Activated CD4-positive, CD25-positive, alpha-beta regulatory T cell treated with anti-CD3 and anti-CD28 coated beads, Interleukin-2, amount 50 U/mL, for 16 hours (primary cell): ENCODE measurements at places on chromosomes 2 and 18.

GRCh38 chr2:104845552-104845931, 8.4 kb upstream of the POU3F3 start:
- no peak for DNase-seq

DNA sequence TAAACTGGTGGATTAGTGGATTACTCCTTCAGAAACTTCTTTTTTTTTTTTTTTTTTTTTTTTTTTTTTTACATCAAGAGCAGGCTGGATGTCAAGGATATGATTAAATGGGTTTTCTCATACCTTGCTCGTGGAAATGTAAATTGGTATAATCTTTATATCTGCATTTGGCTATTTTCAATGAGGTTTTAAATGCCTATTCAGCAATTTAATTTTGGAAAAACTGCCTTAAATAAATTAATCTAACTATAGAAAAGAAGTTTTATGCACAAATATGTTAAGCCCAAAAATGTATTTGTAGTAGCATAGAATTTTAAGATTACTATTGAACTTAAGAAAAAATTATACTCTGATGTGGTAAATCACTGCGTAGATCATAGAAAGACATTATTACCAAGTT, 11.4 kb upstream of the GAREM1 start:
- no peak for DNase-seq

DNA sequence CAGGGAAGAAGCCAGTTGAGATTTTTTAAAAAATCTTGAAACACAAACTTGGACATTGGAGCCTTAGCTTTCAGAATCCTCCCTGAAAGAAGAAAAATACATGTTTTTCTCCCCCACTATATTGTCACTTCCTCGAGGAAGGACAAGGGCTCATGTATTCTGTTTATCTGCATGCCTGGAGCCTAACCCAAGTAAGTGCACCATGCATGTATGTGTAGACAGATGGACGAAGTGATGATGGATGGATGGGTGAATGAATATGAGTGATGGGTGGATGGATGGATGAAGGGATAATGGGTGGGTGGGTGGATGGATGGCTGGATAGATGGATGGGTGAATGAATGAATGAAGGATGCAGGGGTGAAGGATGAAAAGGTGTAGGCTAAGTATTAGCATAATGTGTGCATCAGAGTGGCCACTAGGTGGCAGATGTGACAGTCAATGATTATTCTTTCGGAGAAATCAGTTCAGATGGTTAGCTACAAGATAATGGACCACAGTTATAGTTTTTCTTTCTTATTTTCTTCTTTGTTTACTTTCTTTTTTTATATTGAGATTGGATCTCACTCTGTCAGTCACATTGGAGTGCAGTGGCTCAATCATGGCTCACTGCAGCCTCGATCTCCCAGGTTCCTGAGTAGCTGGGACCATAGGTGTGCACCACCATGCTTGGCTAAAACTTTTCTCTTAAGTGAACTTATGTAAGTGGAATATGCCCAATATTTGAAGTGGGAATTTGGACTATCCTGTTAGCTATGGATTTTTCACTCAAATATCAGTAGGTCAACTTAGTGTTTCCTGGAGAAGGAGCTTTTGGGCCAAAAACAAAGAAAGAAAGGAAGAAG, 18.5 kb upstream of the CCDC93 start:
- no peak for DNase-seq

GRCh38 chr18:8912348-8913326, 189.9 kb upstream of the NDUFV2 start:
- no peak for DNase-seq

DNA sequence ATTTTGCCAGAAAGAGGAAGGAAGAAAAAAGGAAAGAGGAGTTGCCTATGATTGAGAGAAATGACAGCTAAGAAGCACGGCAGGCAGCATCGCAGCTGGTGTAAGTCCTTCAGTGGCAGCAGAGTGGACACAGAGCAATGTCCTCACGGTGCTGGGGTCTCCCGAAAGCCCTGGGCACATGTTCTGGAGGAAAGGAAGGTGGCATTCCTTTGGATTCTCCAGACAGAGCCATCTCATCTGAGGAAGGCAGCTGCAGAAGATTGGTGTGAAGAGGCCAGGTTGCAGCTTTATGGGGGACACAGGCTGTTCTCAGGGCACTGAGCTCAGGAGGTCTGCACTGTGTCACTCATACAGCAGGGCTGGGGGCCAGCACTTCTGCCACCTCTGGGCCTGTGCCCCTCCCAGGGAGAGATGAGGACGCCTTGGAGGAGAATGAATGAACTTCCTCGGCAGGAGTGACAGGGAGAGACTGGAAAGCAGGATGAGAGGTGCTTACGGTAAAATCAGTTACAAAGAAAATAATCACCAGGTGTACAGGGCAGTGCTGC, 252.0 kb upstream of the MYT1L start:
- no peak for DNase-seq

GRCh38 chr2:42914314-42914713, 121.9 kb upstream of the HAAO start:
- DNase-seq = no peak

DNA sequence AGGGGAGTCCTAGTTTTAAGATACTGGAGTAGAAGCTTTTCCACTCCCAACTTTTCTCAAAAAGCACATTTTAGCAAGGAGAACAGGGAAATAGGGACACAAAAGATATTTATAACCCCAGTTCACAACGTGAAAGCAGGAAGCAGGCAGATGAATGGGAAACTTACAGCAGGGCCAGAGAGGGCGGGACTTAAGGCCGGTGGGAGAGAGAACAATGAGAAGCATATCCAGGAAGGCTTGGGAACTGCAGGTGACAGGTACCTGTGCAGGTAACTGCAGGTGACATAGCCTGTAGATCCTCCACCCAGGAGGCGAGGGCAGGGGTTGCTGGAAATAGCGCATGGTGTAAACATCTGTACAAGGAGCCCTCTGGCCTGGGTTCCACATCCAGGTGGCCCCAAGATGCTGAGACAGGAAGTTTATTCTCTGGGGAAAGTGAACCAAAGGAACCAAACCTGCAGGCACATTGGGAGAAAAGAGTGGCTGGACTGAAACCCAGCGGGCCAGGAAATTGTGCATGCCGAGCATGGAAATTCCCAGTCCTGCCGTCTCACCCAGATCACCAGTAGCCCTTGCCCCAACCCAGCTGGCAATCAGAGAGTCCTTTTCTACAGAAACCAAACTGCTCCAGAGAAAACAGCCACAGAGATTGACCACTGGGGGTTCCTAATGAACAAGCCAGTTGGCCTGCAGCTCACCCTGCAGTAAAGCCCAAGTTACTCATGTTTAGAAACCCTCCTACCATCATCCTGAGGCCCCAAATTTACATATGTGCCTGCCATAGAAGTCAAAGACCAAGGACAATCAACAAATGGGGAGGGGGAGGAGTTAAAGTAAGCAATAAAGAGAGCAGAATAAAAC, 24.3 kb upstream of the COL6A3 start:
- no peak for DNase-seq

DNA sequence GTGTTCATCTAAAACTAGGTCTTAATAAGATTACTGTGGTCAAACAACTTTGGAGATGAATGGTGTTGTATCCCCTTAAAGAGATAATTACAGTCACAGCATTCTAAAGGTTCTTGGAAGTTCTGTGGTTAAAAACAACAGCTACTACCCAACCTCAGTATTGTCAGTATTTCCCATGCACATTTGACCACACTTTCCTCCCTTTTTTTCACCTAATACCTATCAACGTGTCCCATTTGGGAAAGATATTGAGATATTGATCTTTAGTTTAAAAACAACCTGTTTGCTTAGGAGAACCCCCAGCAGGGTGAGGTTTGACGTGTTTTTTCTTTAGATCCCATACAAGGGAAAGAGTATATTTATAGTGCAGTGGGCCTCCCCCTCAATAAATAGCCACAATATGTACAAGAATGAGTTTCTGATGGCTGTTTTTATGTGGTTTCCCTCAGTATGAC, 65.6 kb downstream of the WDR7 start:
- no peak for DNase-seq

DNA sequence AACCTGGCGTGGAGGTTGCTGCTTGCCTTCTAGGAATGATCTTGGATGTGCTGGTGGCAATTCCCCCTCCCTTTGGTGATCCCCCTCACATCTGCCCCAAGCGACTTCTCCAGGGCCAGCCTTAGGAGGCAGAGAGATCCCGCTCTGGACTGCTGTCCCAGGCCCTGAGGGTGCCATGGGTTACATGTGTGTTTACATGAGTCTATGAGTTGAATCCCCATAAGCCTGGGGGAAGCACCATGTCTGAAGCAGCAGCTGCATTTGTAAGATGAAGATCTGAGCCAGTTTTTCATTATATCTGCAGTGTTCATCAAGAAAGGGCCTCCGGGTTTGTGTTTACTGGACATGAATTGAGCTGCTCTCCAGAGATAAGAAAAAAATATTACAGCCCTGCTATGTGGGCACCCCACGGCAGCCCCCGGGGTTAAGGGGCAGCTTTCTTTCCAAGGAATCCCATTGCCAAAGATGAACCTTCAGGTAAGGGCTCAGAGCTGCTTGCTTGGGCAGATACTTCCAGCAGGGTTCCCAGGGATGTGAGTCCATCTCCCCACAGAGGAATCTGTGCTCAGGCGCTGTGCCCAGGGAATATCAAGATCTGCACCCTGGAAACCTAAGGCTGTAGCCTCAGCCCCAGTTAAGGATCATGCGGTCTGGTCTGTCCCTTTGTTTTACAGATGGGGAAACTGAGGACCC, 46.0 kb downstream of the MRPS5 start:
- no peak for DNase-seq

DNA sequence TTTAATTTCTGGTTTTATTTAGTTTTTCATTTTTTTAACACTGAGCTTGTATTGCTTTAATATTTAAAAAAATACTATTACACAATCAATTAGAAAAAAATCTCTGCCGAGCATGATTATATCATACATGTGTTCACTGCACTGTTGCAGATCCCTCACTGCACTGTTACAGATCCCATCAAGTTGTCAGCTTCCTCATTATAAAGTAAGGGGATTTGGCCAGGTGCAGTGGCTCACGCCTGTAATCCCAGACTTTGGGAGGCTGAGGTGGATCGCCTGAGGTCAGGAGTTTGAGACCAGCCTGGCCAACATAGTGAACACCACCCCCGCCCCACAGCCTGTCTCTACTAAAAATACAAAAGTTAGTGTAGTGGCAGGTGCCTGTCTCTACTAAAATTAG, 33.0 kb upstream of the METTL21A start:
- DNase-seq = no peak

GRCh38 chr2:128736046-128736688, 417.5 kb upstream of the HS6ST1 start:
- DNase-seq = no peak

DNA sequence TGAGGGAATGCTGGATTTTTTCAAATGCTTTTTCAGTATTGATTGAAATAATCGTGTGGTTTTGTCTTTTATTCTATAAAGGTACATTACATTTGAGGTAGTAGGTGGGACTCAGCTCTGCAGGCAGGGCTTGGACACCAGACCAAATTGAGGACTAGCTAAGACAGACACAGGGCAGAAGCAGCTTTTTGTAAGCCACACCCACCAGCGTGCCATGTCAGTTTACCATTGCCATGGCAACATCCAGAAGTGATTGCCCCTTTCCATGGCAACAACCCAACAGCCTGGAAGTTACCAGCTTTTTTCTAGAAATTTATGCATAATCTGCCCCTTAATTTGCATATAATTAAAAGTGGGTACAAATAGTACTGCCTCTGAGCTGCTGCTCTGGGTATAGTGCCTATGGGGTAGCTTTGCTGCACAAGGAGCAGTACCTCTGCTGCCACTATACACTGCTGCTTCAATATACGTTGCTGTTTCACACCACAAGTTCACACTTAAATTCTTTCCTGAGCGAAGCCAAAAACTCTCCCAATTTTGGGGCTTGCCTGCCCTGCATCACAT, 23.6 kb upstream of the VWA3B start:
- no peak for DNase-seq

GRCh38 chr2:96103761-96104486, 12.4 kb downstream of the ADRA2B start:
- no peak for DNase-seq

- no peak for DNase-seq
These were observed 36.2 kb upstream of the FMNL2 start for GRCh38 chr2:152298754-152299153.

GRCh38 chr18:77099485-77100370, 32.9 kb downstream of the MBP start:
- no peak for DNase-seq

- DNase-seq = no peak
These were observed 28.0 kb downstream of the CNGA3 start for GRCh38 chr2:98374286-98374685.

GRCh38 chr2:66236816-66237802, 197.8 kb upstream of the MEIS1 start:
- no peak for DNase-seq

DNA sequence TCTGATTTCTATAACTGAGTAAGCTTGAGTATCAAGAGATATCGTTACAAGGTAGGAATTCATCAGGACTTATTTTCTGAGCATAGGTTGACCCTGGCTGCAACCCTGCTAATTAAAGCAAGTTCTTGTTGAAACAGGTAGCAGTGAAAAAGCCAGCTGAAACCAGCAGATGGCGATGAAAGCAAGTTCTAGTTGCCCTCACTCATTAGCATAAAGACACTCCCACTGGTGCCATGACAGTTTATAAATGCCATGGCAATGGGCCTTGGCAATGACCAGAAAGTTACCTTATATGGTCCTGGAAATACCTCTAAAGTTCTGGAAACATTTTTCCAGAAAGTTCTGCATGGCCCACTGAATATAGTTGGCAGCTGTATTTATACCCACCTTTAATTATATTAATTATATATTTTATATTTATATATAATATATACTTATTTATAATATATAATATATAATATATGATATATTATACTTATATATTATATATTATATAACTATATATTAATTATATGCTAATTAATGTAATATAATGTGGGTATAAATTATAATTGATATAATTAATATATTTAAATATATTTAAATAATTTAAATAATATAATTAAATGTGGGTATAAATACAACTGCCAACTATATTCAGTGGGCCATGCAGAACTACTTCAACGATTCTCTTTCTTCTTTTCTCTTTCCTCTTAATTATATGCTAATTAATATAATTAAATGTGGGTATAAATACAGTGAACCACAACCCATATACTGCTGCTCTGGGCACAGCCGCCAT, 188.0 kb downstream of the CDH7 start:
- DNase-seq = no peak

DNA sequence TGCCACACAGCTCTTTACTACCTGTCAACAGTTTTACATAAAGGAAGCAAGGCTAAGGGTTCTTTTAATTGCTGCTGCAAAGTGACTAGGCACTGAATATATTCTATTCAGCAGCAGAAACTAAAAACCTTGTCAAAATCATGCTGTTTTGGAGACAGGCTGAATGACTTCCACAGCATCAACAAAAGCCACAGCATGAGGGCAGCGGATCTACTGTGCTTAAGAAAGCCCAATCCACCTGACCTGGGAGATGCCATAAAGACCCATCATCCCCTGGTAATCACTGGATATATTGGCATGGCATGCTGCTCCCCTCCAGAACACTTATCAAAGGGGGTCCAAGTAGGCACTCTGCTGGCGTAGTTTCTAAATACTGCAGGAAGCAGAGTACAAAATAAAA, 715.1 kb upstream of the SLC8A1 start:
- DNase-seq = no peak

GRCh38 chr2:128236491-128237035, 82.1 kb downstream of the HS6ST1 start:
- DNase-seq = no peak
